C1 segment of cervical spinal cord (tissue), 14 donors: ENCODE measurements at places on chromosomes 1 and 21.

- no peak for DNase-seq
These were observed 8.7 kb upstream of the MMEL1 start for GRCh38 chr1:2641381-2642130.

DNA sequence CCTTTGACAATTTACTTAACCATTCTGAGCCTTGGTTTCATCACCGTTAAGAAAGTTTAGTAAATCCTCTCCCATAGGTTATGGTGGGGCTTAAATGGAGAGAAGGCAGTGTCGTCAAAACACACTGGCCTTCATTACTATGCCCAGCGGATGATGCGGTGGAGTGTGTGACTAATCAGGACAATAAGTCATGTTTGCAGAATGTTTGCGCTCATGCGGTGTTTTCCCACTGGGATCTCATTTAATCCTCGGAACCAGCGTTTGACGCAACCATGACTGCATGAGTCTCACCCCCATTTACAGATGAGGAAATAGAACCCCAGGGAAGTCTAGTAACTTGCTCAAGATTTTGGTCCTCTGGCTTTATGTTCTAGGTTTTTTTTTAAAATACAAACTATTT, 17.5 kb downstream of the SLC26A9 start:
- no peak for DNase-seq

GRCh38 chr1:61784726-61785125, 42.4 kb downstream of the PATJ start:
- no peak for DNase-seq

DNA sequence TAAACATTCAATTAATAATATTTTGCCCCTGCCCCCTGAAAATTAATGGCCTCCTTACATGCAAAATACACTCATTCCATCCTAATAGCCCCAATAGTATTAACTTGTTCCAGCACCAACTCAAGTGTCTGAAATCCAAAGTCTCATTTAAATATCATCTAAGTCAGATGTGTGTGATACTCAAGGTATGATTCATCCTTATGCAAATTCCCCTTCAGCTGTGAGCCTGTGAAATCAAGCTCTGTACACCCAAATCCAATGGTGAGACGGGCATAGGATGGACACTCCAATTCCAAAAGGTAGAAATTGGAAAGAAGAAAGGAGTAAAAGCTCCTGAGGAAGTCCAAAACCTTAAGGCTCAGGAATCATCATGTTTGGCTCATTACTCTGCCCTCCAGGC, 83.5 kb downstream of the HHAT start:
- no peak for DNase-seq

DNA sequence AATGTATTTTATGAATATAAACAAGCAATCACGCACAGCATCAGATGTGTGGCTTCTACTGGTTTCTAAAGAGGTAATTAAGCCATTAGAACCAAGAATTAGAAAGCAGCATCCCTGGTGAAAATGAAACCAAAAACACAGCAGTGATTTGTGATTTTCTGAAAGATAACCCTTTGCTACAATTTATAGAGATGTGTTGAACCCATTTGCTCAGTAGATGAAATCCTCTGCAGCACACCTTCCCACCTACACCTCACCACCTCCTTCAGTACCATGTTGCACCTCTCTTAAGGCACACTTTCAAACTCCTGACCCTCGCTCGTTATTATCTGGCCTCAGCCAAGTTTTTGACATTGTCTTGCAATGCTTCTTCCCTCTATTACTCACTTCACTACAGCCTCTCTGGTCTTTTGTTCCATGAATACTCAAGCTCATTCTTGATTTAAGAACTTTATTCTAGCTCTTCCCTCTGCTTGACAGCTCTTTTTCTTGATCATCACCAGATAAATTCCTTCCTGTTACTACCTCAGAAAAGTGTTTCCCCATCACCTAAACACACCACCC, 38.6 kb downstream of the NSL1 start:
- DNase-seq: no peak

DNA sequence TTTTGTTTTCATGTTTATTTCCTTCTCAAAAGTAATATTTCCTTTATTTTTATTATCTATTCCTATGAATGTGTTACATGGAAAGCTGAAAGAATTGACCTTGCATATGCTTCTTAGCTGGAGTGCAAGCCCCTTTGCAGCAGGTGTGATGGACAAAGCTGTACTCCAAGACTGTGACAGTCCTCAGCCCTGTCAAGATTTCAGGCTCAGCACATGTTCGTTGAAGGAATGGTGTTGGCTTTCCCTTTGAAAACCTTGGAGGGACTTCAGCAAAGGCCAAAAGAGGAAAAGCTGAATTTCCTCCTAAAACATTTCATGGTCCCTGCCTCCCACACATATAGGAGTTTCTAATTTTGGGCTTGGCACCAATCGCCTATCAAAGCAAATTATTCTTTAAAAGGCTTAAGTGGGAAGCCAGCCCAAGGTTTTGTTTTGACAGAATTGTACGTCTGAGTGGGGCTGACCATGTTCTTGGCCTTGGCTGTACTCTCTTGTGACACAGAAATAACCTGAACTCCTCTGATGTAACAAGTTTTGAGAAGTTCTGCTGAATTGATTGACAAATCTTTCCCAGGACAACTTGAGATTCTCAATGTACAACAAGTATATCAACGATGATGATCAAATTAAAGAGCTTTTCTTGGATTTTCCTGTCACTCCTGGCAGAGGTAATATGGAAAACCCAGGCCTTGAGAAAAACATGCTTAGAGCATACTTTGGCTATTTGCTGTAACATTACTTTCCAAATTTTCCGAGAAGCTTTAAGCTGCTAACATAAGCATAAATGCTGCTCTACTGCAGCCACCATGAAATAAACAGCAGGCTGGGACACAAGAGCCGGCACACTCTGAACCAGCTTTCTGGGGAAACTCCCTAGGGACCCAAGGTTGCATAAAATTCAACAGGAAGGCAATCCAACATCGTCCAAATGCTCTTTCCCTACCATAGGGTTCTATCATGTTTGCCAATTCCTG, 135.7 kb upstream of the ZNF648 start:
- no peak for DNase-seq

DNA sequence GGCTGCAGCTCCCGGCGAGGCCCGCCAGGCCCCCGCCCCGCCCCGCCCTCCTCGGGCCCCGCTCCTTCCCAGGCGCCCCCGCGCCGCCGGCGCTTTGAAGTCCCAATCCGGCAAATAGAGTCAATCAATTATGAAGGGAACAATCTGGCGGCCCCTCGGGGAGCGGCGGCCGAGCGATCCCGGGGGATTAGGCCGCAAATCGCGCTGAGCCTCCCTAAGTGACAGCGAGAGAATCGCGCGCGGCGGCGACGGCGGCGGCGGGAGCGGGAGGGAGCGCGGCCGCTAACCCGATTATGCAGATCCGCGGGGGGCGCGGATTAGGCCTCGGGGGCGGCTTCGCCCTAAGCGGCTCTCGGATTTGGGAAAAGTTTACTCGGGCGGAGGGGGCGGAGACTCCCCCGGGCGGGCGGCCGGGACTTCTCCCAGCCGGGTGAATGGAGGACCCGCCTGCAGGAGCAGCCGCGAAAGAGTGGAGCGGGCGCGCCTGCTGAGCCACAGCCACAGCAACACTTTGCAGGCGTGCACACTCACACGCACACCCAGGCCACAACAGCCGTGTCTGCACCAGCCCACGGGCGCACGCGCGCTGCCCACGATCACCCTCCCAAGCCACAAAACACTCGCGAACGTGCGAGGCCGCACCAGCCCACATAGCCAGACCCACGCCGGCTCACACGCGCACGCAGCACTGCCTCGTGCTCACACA, 23.0 kb upstream of the DMBX1 start:
- peak; percentile 18 for DNase-seq

DNA sequence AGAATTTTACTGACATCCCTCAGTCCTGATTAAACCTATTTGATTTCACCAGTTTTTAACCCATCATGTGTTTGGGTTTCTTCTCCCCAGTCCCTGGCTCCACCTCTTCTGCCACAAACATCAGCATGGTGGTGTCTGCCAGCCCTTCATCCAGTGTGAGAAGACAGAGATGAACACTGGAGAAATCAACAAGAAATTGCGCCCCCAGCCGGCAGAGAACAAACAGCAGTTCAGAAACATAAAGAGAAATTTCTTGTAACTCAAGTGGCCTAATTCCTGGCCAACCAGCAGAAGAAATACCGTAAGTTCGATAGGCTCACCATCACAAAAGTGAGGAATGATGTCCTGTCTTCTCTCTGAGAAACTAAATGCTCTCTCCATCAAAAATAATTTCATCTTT, 18.3 kb downstream of the S100A11 start:
- no peak for DNase-seq

DNA sequence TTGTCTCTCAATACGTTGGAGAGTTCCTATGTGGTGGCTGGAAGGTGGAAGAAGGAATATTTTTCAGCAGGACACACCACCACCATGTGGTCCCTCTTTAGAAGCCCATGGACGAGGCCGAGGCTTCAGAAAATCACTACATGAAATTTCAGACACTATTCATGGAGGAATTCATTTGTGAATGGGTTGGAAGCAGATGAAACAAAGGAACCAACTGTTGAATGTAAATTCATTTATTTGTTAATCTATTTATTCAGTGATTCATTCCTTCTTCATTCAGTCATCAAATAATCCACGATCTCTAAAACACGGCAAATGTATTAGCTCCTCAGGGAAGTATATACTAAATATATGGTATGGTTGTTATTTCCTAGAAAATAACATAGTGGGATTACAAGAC, 12.2 kb downstream of the SLC35F3 start:
- DNase-seq: no peak

GRCh38 chr1:229137271-229137670, 133.6 kb upstream of the RAB4A start:
- no peak for DNase-seq

- DNase-seq: no peak
These were observed 45.7 kb downstream of the ZC3H11B start for GRCh38 chr1:219566951-219567947.

DNA sequence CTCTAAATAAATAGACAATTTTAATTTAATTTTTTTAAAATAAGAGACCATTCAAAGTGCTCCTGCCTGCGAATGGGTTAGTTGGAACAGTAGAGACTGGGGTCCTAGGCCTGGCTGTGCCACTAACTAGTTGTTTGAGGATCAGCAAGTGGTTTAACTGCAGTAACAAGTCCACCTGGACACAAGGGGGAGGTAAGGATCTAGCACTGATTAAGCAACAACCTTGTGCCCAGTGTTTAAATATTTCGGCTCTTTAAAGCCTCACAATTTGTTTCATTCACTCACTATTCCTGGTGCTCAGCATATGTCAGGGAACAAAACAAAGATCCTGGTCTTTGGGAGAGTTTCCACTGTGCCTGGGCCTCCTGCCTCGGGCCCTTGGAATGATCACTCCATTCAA, 1.6 kb upstream of the AGT start:
- DNase-seq: no peak

DNA sequence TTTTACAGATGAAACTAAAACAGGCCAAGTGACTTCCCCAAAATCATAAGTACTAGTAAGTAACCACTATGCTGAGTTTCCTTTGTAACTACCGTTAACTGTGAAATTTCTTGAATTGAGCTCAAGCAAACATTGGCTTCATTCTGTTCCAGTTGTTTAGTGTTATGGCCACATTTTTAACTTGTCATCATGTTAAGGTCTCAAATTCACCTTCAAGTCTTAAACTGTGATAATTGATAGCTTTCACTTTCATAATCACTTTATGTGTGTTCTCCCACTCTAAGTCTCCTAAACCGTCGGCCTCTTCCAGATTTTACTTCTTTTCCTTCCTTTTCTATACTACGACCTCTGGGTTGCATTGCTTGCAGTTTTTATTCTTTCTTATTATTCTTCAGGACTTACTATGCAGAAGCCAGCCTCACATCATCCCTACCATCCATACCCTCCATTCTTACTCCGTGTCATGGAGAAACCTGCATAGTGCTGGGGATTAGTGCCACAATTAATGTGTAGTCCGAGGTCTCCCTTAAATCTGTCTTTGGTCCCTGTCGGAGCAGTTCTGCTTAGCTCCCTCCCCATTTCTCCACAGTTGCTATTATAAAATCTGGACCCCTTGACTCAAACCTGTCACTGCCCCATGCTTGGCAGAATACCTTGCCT, 5.8 kb downstream of the KIF1B start:
- no peak for DNase-seq

DNA sequence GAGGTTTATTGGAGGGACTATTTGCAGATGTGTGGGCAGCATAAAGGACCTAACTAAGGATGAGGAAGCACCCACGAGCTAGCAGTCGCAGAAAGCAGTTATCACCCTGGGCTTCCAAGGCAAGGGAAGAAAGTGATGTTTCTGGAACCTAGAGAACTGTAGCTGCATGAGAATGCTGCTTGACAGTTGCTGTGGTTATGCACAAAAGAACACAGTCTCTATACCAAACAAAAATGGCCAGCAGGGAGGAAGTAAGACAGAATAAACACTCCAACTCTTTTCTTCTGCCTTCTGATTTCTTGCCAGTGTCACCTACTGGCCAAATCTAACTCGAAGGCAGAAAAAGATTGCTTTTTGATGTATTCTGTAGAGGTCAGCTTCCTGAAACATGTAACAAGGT, 190.2 kb downstream of the RASAL2 start:
- DNase-seq: no peak

DNA sequence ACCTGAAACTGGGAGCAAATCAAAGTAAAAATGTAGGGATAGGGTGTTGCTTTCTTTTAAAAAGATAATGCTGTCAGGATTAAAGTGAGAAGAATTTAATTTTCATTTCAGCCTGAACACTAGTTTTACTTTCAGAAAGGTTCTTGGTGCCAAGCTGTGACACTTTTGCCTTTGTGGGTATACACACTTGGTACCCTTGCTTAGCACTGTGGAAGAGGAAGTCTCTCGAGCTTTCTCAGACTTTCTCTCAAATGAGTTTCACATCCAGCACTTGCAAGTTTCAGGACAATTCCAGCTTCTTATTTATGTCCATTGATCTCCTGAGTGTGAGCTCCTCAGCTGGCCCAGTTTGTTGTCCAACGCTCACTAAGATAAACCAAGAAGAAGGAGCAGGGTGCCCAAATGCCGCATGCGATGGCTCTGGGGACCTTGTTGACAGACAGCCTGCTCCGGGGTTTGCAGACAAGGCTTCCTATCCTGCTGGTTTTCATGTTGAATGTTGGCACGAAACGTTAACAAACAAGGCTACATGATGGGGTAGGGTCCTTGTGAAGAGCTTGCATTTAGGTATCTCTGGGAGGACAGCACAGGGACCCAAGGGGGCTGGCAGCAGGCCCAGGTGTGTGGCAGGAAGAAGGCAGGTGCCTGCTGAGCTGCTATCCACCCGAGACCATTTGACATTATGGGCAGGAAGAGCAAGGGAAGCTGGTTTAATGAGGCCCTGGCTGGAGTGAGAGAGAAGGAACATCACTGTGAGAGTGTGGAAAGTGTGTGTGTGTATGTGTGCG, 79.7 kb downstream of the POFUT2 start:
- no peak for DNase-seq

DNA sequence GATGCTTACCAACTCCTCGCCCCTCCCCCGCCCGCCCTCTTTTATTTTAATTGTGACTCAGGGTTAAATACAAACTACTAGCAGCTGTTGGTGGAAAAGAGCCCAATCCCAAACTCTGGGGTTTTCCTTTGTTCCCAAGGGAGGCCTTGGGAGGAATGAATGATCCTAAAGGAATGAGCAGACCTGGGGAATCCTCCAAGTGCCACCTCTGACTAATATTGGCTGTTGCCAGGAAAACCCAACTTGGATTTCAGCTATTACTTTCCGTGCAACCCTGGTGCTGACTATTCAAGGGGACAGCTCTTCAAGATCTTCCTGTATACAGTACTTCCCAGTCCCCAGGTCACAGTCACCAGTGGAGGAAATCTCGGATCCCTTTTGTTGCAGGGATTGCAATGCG, 1.3 kb upstream of the S100A10 start:
- DNase-seq: no peak

GRCh38 chr1:34452451-34452850, 275.7 kb downstream of the C1orf94 start:
- no peak for DNase-seq

GRCh38 chr1:36352910-36353878, 29.7 kb upstream of the EVA1B start:
- DNase-seq: no peak
